ENCODE measurements at places on chromosomes 7 and 10. TPM values are rescaled to one million over a fixed set of nuclear protein-coding genes. Genes with fewer than 3 reads are reported as not detected.

DNA sequence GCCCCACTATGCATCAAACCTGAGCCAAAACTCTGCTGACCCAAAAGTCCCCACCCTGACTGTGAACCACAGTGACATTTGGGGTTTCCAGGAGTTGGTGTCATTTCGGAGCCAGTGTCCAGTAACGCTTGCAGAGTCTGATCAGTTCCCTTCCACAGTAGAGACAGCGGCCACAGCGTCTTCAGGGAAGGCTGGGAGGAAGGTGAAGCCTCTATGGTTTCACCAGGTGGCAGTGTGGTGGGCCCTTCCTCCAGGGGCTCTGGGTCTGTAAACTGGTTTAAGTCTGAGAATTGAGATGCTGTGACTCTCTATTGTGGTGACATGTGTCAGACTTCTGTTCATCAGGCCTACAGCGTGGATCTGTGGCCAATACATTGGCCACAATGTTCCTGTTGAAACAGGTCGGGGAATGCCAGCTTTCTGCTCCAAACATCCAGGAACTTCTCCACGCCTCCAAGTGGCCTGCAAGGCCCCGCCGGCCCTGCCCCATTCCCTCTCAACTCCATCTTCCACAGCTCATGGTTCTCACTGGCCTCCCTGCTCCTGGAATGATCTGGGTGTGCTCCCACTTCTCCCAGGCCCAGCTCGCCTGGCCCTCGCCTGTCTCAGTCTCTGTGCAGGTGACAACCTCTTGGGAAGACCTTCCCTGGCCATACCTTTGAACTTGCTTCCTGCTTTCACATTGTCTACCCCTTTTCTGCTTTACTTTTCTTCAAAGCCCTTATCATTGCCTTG lies 124.5 kb upstream of the FAM20C start:
- no peak overlapping the region for H3K4me3 ChIP-seq
- no peak for DNase-seq
- no peak overlapping the region for H3K27ac ChIP-seq
- H3K4me1 ChIP-seq, result peaks cover 9% of the 10 kb centered on the region
- peaks cover 8% of the 10 kb centered on the region for H3K27me3 ChIP-seq

The AQP1 gene
- 2.7 TPM for total RNA-seq

GRCh38 chr7:22587322-22587721 lies 87.3 kb upstream of the STEAP1B start:
- peaks cover 39% of the 10 kb centered on the region for H3K4me1 ChIP-seq
- H3K36me3 ChIP-seq, result peaks cover 5% of the 10 kb centered on the region
- H3K4me3 ChIP-seq, result no peak overlapping the region
- no peak overlapping the region for H3K27ac ChIP-seq

DNA sequence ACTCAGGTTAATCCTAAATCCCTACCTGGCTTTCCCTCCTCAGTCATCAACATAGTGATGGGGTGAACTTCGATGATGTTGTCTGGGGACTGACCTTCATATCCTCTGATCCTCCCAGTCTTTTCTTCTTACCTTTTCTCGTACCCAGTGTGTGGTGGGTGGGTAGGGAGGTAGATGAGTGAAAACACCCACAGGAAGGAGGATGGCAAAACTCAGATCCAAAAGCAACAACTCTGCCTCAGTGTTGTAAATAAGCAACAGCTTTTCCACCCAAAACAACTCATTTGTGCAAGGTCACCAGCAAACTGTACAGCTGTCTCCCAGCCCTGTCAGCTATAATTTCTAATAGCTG lies 38.6 kb downstream of the VOPP1 start:
- H3K4me3 ChIP-seq, result no peak overlapping the region
- peaks cover 11% of the 10 kb centered on the region for H3K27me3 ChIP-seq
- peaks cover 25% of the 10 kb centered on the region for H3K4me1 ChIP-seq

DNA sequence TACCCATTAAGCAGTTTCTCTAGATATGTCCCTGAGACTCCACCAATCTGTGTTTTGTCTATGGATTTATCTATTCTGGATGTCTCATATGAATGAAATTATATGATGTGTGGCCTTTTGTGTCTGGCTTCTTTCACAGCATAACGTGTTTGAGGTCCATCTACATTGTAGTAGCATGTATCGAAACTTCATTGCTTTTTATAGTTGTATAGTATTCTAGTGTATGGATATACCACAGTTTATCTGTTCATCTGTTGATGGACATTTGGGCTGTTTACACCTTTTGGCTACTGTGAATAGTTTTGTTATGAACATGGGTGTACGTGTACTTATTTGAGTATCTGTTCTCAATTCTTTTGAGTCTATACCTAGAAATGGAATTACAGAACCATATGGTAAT lies 9.6 kb downstream of the KAT6B start:
- H3K36me3 ChIP-seq, result no peaks in the 10 kb centered on the region
- DNase-seq, result no peak
- no peak overlapping the region for H3K4me3 ChIP-seq
- no peaks in the 10 kb centered on the region for H3K4me1 ChIP-seq
- H3K27me3 ChIP-seq, result no peaks in the 10 kb centered on the region
- no peak overlapping the region for H3K27ac ChIP-seq

DNA sequence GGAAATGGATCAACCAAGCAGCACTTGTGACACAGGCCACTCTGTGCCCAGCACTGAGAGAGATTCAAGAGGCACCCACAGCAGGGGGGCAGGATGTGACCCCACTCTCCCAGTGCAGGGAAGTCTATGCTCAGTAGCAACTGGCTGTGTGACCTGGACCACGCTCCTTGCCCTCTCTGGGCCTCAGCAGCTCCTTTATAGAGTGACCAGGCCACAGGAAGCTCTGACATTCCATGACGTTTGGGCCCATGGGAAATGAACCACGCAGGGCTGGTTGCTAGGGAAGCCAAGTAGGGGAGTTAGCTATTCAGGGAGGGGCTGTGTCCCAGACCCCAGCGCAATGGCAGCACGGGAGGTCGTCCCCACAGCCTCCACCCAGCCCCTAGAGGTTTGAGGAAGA lies 232.6 kb downstream of the USP6NL start:
- no peaks in the 10 kb centered on the region for H3K36me3 ChIP-seq
- no peak overlapping the region for H3K4me3 ChIP-seq
- no peak overlapping the region for H3K27ac ChIP-seq
- H3K4me1 ChIP-seq, result peaks cover 2% of the 10 kb centered on the region
